Stimulated activated CD8-positive, alpha-beta memory T cell treated with anti-CD3 and anti-CD28 coated beads, Interleukin-4, amount 100 ng/mL, for 1 hour (primary cell): ENCODE measurements at places on chromosomes 7 and 10.

DNA sequence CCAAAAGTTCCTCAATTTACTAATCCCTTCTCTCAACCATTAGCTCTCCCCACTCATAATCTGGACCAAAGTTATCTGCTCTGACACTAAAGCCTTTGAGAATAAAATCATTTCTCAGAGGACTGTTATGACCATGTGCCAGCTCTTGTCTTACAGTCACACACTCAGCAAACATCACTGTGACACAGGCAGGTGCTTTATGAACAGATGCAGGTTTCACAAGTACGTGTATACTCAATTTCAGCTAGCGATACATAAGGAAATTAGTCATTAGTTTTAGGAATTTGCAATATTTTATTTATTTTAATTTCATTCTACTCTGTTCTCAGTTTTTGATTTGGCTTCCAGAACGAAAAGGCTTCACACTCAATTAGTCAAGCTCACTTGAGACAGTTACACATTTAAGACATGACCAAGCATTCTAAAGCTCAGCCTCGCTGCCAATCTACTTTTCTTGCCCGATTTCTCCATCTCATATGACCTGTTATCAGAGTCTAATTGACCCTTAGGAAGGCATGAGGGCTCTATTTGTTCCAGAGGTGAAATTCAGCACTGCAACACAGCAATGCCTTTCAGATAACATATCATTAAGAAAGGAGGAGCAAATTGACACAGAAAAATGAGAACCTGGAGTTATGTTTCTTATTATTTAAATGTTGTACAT, 76.8 kb downstream of the TFEC start:
- no peak for DNase-seq

DNA sequence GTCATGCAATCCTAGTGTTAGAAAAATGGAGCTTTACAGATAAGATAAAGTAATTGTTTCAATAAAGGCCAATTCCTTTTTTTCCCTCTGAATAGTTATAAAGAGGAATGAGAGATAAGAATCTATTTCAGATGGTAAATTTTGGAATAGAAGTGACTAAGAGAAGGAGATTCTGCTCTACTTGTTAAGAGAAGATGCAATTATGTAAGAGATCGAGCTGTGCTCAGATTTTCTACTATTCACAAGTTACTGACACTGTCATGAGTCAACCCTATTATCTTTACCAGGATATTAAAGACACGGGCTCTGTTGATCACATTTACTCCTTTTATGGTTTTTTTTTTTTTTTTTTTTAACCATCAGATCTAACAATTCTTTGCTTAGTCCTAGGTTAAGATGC, 511.3 kb downstream of the ARL4A start:
- DNase-seq, result no peak

- no peak for DNase-seq
Measured at GRCh38 chr7:39536951-39537350, 29.3 kb upstream of the YAE1 start.

GRCh38 chr10:90420637-90421318, 437.1 kb downstream of the HTR7 start:
- no peak for DNase-seq

GRCh38 chr7:41808541-41808940, 105.7 kb upstream of the INHBA start:
- no peak for DNase-seq

- DNase-seq, result no peak
Measured at GRCh38 chr10:132332433-132332754, 401 bp downstream of the LRRC27 start.

- DNase-seq, result no peak
Measured at GRCh38 chr7:133428326-133428725, 175.4 kb downstream of the EXOC4 start.

DNA sequence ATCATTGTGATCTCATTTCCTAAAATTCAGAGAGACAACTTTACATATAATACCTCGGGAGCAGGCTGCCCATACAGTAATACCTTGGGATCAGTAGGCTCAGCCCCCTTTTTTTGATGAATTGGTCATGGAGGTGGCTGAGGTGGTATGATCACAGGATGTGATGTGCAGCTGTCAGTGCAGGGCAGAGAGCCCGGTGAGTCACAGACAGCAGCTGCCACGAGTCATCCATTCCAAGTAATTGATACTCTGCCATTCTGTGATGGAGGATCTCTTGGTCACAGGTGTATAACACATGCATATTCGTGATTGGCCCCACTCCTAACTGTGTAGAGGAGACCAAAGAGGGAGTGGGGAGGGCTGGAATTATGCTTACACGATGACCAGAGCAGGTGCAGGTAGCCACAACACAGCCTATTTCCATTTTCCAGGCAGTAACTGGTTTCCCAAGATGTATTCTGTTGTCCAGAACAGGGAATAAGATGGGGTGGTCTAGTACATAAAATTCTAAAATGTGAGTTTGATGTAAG, 14.1 kb downstream of the NRCAM start:
- no peak for DNase-seq

GRCh38 chr10:128400564-128400963, 274.3 kb upstream of the MKI67 start:
- no peak for DNase-seq
